ENCODE measurements at places on chromosomes 6 and 20.

DNA sequence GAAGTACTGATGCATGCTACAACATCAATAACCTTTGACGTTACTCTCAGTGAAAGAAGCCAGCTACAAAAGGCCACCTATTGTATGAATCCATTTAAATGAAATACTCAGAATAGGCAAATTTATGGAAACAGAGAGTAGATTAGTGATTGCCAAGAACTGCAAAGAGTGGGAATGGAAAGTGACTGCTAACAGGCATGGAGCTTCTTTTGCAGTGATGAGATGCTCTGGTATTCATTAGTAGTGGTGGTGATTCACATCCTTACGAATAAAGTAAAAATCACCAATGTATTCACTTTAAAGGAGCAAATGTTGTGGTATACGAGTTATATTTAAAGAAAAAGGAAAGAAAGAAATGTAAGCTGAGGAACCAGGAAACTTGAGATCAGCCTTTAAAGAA is 126.8 kb upstream of the SAMD5 start:
- H3K36me3 ChIP-seq: peaks cover 84% of the 10 kb centered on the region
- H3K4me1 ChIP-seq: peaks cover 1% of the 10 kb centered on the region
- no peak for DNase-seq

DNA sequence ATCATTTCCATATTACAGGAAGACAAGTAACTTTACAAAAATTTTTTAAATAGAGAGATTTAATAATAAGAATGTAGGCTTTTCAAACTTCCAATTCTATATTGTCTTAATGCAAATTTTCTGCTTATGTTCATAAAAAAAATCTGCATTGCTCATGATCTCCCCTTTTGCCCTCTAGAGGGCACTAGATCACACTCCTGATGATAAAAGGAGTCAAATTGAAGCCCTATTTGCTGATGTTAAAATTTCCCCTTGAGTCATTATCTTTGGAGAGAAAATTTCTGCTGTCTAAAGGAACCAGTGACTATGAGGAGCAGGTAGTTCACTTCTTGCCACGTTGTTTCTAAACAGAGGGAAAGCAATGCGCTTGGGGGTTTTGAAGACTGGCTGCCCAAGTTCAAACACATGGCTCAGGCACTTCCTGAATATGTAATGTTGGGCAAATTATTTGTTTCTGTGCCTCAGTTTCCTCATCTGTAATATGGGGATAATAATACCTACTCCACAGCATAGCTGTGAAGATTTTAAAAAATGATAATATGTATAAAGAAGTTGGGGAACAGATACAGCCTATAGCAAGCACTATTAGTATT is 874.2 kb downstream of the TFAP2A start:
- peak; percentile 52 for DNase-seq
- no peaks in the 10 kb centered on the region for H3K27me3 ChIP-seq
- H3K4me1 ChIP-seq: peaks cover 2% of the 10 kb centered on the region
- H3K27ac ChIP-seq: no peak overlapping the region

DNA sequence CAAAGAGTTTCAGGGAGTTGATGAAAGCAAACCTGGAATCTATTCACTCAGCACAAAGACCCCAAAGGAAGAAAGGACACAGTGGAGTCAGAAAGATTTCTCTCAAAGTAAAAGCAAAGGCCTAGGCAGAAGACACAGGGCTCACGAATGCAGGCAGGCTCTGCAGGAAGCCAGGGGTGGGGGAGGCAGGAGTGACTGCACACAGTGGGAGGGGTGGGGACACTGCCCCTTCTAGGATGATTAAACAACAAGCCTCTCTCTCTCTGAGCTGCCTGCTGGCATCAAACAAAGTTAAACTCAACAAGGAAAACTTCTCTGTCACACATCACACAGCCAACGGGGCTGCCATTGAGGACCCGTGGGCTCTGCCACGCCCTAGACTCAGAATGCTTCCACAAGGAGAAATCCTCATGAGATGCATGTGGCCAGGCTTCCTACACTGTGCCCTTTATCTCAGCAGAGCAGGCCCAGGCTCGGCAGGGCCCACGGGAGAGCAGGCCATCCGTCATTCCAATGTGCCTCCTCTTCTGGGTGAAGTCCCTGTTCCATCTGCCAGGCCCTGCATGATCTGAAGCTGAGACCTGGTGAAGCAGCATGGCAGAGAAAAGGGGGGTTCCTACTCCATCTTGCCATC is 70.1 kb downstream of the RAMACL start:
- no peak for DNase-seq
- H3K4me3 ChIP-seq: no peak overlapping the region
- no peaks in the 10 kb centered on the region for H3K27me3 ChIP-seq
- H3K36me3 ChIP-seq: peaks cover 5% of the 10 kb centered on the region
- H3K27ac ChIP-seq: no peak overlapping the region

DNA sequence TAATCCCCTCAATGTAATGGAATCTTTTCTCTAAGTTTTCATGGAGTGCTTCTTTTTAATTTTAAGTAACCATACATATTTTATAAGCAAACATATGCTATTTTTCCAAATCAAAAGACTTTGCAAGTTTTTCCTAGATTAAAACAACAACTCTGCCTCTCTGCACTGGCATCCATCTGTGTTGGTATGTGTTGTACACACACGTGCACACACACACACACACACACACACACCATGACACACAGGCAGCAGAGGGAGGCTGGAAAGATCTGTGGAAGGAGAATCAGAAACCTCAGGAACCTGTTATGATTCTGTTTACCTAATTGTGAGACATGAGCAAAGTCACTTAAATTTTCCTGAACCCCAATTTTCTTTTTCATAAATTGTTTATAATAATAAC is 295.0 kb upstream of the PRDM1 start:
- H3K36me3 ChIP-seq: no peaks in the 10 kb centered on the region
- H3K27ac ChIP-seq: no peak overlapping the region
- no peaks in the 10 kb centered on the region for H3K27me3 ChIP-seq
- H3K4me3 ChIP-seq: no peak overlapping the region
- H3K4me1 ChIP-seq: no peaks in the 10 kb centered on the region
- DNase-seq: no peak

GRCh38 chr6:122422614-122423267 is 23.3 kb downstream of the HSF2 start:
- no peaks in the 10 kb centered on the region for H3K36me3 ChIP-seq
- H3K4me1 ChIP-seq: no peaks in the 10 kb centered on the region
- H3K27me3 ChIP-seq: no peaks in the 10 kb centered on the region
- no peak for DNase-seq
- H3K4me3 ChIP-seq: no peak overlapping the region
- H3K27ac ChIP-seq: no peak overlapping the region

GRCh38 chr6:20620043-20620442 is 85.8 kb downstream of the CDKAL1 start:
- H3K36me3 ChIP-seq: no peaks in the 10 kb centered on the region
- H3K4me1 ChIP-seq: no peaks in the 10 kb centered on the region
- no peak overlapping the region for H3K4me3 ChIP-seq
- H3K27me3 ChIP-seq: no peaks in the 10 kb centered on the region
- DNase-seq: no peak
- H3K27ac ChIP-seq: no peak overlapping the region

- no peak overlapping the region for H3K4me3 ChIP-seq
- peaks cover 14% of the 10 kb centered on the region for H3K36me3 ChIP-seq
- no peak for DNase-seq
- peaks cover 14% of the 10 kb centered on the region for H3K4me1 ChIP-seq
These were observed 31.4 kb downstream of the PTPN1 start for GRCh38 chr20:50541606-50542041.

DNA sequence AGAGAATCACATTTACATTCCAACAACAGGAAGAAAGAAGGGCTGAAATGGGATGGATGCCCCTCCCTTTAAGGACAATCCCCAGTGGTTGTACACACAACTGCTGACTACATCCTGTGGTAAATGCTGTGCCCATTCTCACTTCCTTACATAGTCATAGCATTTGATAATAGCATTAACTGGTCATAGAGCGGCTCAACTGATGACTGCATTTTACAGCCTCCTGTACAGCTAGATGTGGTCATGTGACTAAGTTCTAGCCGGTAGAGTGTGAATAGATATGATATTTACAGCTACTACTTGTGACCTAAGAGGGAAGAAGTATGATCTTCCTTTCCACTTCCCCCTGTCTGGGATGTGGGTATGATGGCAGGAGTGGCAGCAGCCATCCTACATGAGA is 24.7 kb downstream of the KCNK17 start:
- H3K27ac ChIP-seq: no peak overlapping the region
- no peaks in the 10 kb centered on the region for H3K36me3 ChIP-seq
- no peak overlapping the region for H3K4me3 ChIP-seq
- no peak for DNase-seq

DNA sequence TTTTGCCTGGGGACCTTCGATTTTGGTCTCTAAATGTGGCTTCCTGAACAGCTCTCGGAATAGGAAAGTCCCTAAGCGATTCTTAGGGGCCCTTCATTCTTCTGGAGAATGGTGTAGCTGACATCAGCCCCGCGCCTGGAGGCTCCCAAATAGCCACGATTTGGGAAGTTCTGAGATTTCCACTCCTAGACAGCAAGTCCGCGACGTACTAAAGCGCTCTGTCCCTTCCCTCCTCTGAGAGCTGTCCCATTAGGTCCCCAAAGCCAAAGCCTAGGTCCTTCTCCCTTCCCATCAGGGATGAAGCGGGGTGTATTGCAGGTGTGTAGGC is 756 bp downstream of the MOXD1 start:
- peak; percentile 23 for DNase-seq
- peak overlapping the region; percentile 92 for H3K4me3 ChIP-seq
- no peaks in the 10 kb centered on the region for H3K27me3 ChIP-seq
- H3K4me1 ChIP-seq: peaks cover 11% of the 10 kb centered on the region
- peak overlapping the region; percentile 34 for H3K27ac ChIP-seq
- no peaks in the 10 kb centered on the region for H3K36me3 ChIP-seq

- H3K36me3 ChIP-seq: peaks cover 7% of the 10 kb centered on the region
- peak; percentile 40 for DNase-seq
These were observed 15.1 kb upstream of the TRIM39 start for GRCh38 chr6:30311671-30312070.

- no peak overlapping the region for H3K27ac ChIP-seq
- H3K4me3 ChIP-seq: no peak overlapping the region
- H3K4me1 ChIP-seq: peaks cover 5% of the 10 kb centered on the region
- H3K27me3 ChIP-seq: peaks cover 74% of the 10 kb centered on the region
- peak; percentile 36 for DNase-seq
These were observed 4.5 kb upstream of the EBF4 start for GRCh38 chr20:2688041-2688591.

DNA sequence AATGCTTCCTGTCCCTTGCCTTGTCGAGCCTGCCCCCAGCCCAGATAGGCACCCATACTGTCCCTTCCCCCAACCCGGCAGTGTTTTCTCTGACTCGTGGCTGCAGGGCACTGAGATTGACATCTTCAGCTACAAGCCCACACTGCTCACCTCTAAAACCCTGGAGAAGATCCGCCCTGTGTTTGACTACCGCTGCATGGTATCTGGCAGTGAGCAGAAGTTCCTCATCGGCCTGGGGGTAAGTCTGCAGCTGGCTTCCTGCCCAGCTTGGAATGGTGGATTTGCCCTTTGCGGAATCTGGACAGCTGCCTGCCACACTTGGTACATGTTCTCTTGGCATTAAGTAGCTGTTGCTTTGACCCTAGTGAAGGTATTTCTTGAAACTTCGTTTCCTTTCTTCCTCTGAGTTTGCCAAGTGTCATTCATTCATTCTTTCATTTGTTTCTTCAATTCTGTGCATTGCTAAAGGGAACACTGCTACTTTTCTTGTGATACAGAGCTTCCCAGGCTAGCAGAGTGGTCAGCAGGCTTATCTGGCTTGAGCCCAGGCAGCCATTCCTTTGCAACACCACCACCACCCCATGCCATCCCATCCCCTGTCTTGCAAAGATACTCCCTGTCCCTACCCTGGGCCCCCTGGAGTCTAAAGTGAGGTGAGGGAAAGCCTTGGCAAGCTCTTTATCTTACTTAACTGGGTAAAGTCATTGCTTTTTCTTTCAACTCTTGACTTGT is 26.2 kb downstream of the CCDC167 start:
- no peak for DNase-seq
- no peak overlapping the region for H3K4me3 ChIP-seq
- H3K36me3 ChIP-seq: peaks cover 64% of the 10 kb centered on the region
- H3K4me1 ChIP-seq: no peaks in the 10 kb centered on the region

GRCh38 chr6:56021943-56022342 is 146.6 kb upstream of the BMP5 start:
- H3K4me3 ChIP-seq: no peak overlapping the region
- H3K4me1 ChIP-seq: no peaks in the 10 kb centered on the region
- no peaks in the 10 kb centered on the region for H3K27me3 ChIP-seq

- DNase-seq: peak; percentile 87
- peak overlapping the region; percentile 94 for H3K27ac ChIP-seq
- H3K27me3 ChIP-seq: no peaks in the 10 kb centered on the region
These were observed 145.5 kb upstream of the RNF24 start for GRCh38 chr20:4160761-4161305.

DNA sequence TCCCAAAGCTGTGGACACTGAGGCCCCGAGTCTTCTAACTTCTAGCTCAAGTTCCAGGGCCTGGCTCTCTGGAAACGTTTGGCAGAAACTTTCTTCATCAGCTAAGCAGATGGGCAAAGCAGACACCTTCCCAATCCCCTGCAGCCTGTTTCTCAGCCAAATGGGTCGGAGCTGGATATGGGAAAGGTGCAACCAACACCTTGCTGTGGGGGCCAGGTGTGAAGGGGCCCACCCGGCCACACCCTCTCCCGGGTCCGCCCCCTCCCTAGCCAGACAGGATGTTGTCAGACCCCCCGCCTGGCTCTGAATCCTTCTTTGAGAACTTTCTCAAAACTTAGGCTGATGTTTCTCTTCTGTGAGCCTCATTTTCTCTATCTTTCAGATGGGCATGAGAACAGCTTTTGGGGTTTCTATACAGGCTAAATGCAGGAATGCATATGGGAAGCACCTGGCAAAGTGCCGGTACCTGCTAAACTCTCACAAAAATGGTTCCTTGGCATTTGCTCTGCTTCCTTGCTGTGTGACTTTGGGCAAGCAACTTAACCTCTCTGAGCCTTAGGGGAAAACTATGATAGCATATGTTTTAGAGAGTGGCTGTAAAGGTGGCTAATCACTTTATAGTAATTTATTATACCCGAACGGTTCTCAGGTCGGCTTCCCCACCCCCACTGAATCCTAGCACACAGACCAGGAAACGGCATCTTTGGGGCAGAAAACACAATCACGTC is 1.8 kb downstream of the SNAI1 start:
- no peak overlapping the region for H3K27ac ChIP-seq
- peaks cover 60% of the 10 kb centered on the region for H3K4me1 ChIP-seq
- H3K4me3 ChIP-seq: no peak overlapping the region
- peaks cover 5% of the 10 kb centered on the region for H3K27me3 ChIP-seq
- DNase-seq: no peak

DNA sequence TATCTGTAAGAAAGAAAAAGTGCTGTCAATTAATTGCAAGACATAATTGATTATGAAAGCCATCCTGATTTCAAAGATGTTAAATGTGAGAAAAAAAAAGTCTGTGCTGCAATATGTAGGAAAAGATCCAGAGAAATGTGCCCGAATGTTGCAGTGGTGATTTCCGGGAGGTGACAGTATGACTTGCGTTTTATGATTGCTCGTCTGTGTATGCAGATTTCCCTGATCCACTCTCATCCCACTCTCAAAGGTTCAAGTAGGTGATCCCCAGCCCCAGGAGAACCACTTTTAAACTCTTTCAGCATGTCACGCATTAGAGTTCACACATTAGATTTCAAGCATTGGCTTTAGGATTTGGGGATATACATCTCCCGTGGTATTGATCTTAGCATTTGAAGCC is 57.8 kb downstream of the TPD52L1 start:
- peaks cover 2% of the 10 kb centered on the region for H3K4me1 ChIP-seq
- DNase-seq: no peak
- no peak overlapping the region for H3K27ac ChIP-seq
- no peaks in the 10 kb centered on the region for H3K27me3 ChIP-seq

- no peak overlapping the region for H3K27ac ChIP-seq
- peak; percentile 13 for DNase-seq
- peak overlapping the region; percentile 72 for H3K4me3 ChIP-seq
- no peaks in the 10 kb centered on the region for H3K36me3 ChIP-seq
- H3K4me1 ChIP-seq: peaks cover 13% of the 10 kb centered on the region
- peaks cover 13% of the 10 kb centered on the region for H3K27me3 ChIP-seq
These were observed 38.9 kb upstream of the PMEPA1 start for GRCh38 chr20:57748601-57749130.

Measured in mesenchymal stem cell (in vitro differentiated cells and primary cell).